ENCODE measurements at places on chromosomes 3 and 15.
A peak's percentile ranks its signal among the peaks of the same experiment; 100 is the strongest.

- no peak for DNase-seq
Measured at GRCh38 chr3:29384640-29385039, 103.8 kb downstream of the RBMS3 start.

DNA sequence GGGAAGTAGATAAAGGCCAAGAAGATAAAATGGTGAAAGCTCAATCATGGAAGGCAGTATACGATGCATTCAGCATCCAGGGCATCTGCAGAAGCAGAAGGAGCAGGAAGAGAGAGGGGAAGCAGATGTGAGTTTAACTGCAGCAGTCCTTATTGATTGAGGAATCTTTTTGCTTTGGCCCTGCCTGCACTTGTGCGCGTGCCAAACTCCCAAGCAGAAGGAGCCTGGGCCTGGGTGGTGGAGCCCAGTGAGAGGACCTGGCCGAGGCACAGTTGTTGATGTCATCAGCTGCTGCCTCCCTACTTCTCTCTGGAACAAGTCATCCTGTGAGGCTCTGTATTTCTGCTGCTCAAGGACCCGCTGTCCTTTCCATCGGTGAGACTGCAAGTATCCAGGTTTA is 65.5 kb upstream of the ROPN1 start:
- DNase-seq = no peak

DNA sequence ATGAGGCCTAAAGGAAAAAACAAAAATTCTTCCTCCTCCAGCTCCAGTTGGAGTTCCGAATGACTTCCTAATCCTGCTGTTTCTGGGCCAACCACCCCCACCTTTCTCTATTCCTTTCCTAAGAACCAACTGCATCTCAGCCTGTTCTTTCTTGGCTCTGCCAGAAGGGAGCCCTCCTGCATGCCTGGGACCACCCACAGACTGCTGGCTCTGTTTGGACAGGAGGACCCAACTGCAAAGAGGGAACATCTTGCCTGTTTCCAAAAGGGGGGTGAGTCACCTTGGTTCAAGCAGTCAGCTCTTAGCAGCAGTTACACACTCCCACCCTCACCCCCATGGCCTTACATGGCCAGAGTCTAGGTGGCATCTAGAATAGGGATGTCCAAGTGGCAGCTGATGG is 116.0 kb upstream of the PRICKLE2 start:
- DNase-seq = no peak

DNA sequence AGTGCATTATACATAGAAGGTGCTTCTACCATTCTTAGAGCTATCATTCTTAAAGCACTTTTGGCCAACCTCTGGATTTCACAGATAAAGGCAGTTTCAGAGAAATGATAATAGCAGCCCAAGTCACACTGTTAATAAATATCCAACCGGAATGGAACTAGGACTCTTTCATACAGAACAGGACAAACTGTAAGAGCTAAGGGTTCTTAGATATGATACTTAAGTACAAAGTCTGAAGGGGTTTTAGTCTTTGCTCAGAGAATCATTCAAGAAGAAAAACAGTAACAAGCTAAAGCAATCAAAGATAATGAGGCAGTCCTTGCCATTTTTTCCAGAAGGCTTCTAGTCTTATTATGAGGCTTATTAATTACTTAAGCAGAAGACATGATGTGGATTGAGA is 239.0 kb downstream of the ERC2 start:
- no peak for DNase-seq

DNA sequence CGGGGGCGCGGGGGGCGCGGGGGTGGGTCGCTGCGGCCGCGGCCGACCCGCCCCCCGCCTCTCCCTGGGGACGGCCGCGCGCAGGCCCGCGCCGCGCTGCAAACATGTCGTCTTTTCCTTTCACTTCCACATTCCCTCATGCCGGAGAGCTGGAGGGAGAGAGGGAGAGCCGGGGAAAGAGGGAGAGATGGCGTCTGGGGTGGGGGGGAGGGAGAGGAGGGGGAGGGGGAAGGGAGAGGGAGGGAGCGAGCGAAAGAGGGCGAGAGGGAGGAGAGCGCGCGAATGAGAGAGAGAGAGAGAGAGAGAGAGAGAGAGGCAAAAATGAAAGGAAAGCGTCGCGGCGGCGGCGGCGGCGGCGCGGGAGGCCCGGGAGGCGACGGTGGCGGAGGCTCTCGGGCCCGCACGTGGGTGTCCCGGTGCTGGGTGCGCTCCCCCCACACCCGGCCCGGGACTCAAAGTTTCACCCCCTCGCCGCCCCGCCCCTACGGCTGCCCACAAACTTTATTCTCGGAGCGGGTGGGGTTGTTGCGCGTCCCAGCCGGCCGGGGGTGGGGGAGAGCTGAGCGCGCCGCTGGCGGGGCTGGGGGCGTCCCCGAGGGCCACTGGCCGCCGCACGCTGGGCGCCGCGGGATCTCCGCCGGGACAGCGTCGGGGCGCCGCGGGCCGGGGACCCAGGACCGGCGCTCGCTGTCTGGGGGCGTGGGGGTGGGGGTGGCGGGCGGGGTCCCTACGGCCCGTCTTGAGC is 731 bp downstream of the ZNF710 start:
- peak; percentile 73 for DNase-seq

DNA sequence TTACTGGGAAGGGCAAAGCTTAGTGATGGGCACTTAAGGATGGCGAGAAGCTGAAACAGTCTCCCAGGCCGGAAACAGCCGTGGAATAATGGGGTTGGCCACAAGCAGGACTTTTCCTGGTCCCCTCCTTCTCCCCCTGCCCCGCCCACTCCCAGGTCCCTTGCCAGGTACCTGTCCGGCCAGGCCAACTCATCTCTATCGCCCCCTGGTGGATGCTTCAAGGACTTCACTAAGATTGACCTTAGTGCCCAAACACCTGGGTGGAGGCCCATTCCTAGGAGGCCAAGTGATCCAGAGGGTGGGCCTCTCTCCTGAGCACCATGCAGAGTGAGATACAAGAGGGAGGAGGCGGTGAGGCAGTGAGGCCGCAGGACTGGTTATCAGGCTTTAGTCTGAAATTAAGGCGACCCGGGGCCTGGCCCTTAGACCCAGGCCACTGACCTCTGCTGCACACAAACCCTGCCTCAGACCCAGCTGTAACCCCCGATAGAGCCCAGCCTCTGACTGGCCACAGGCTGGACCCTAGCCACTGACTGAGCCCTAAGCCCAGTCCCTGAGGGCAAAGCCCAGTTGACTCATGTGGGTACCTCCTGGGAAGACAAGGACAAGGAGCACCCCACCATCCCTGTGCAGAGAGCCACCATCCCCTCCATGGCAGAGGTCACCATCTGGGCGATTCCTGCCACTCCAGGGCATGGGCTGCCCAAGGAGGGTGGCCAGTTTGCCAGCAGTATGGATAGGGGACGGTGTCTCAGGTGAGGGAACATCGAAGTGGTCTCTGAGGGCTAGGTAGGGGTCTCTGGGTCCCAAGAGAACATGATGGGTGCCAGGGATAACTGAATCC is 37.6 kb downstream of the VIPR1 start:
- DNase-seq = no peak

DNA sequence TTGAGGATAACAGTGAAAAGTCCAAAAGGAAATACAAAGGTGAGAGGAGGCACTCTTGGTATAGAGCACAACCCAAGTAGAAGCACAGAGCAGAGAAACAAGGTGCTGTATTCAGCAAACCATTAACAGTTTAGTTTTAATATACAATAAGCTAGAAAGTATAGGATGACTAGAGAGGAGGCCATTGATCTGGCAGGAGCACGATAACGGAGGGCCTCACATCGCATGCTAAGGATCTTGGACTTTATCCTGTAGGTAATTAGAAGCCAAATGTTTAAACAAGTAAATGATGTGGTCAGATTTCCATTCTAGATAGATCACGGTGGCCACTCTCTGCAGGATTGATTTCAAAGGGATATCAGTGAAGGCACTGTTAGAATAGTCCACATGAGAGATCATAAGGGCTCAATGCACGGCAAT is 935.0 kb downstream of the ROBO1 start:
- no peak for DNase-seq
